ENCODE measurements at places on chromosomes 12 and 14.
A peak's percentile ranks its signal among the peaks of the same experiment; 100 is the strongest.

GRCh38 chr14:77812028-77812427, 12.1 kb downstream of the ADCK1 start:
- DNase-seq, result no peak

DNA sequence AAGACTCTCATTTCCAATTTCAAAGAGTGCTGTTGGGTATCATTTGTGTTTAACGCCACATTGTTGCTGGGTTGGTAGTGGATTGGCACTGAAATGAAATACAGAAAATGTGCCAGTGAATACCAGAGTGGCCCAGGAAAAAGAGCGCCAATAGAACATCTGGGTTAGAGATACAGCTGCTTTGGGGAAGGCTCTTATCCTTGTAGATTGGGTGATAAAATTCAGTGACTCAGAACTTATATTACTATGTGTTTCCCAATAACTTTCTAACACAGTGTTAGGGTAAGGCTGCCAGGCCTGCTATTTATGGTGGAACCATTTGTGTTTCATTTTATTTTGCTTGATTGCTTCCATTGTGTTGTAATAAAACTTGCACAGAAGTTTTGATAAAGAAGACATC, 168.2 kb upstream of the SSTR1 start:
- peak; percentile 25 for DNase-seq

GRCh38 chr14:22070119-22070982, 396.7 kb upstream of the OR4E1 start:
- DNase-seq, result no peak

DNA sequence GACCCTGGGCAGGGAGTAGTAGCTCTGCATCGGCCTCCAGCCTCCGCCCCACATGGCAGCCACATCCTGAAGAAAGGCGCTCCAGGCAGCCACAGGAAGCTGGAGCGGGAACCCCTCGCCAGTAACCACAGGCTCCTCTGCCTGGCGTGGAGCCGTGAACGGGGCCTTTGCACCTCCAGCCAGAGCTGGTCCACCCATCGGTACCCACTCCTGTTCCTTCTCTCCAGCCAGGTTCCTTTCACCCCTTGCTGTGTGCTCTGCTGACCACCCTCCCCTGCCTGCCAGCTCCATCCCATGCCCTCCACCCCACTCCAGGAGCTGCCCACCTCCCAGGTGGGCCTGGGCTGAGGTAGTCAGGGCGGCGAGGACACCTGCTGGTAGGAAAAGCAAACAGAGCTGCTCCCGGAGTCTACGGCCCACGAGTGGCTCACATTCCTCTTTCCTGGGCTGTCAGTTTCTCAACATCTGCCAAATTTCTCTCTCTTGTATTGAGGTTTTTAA, 2.7 kb downstream of the TGFB3 start:
- peak; percentile 28 for DNase-seq

GRCh38 chr12:18250313-18250916, 10.9 kb upstream of the PIK3C2G start:
- peak; percentile 55 for DNase-seq

DNA sequence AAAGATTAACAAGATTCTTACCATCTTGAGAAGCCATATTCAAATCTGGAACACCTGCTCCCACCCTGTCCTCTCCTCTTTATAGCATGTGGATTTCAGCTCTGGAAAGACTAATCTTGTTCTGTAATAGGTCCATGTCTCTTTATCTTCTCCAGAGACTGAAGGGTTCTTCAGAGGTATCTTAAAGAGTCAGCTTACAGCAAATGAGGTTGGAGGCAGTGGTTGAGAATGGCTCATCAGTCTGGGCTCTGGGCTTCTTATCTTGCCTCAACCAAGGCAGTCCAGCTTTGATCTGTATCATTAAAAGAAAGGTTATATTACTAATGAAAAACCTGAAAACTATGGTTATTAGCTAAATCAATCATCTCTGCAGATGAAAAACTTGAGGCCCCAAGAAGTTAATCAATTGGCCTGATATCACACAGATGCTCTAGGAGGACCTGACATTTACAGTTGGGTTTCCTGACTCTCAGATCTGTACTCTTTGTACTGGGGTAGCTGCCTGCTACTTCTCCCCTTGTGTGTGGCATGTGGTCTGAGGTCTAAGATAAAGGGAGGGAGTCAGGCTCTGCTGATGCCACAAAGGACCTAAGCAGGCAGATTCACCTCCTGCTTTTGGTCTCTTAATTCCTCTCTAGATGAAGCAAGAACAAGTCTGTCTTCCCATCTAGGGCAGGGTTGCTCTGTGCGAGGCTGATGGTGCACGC, 1.7 kb upstream of the AKAP6 start:
- DNase-seq, result no peak

DNA sequence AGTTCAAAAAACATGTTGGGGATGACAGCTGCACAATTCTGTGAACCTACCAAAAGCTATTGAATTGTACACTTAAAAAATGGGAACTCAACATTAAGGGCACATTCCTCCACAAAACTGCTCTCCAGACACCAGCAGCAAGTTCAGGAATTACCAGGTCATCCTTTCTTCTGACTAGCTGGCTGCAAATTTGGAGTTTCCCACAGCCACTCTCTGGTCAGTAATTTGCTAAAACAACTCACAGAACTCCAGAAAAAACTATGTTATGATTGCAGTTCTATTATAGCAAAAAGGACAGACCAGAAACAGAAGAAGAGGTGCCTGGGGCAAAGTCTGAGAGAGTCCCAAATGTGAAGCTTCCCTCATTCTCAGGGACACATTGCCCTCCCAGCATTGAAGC, 20.1 kb upstream of the PLEKHD1 start:
- DNase-seq, result no peak

- DNase-seq, result no peak
These were observed 184.3 kb upstream of the C14orf180 start for GRCh38 chr14:104395276-104395675.

GRCh38 chr12:123094349-123095077, 56.4 kb downstream of the PITPNM2 start:
- peak; percentile 37 for DNase-seq

DNA sequence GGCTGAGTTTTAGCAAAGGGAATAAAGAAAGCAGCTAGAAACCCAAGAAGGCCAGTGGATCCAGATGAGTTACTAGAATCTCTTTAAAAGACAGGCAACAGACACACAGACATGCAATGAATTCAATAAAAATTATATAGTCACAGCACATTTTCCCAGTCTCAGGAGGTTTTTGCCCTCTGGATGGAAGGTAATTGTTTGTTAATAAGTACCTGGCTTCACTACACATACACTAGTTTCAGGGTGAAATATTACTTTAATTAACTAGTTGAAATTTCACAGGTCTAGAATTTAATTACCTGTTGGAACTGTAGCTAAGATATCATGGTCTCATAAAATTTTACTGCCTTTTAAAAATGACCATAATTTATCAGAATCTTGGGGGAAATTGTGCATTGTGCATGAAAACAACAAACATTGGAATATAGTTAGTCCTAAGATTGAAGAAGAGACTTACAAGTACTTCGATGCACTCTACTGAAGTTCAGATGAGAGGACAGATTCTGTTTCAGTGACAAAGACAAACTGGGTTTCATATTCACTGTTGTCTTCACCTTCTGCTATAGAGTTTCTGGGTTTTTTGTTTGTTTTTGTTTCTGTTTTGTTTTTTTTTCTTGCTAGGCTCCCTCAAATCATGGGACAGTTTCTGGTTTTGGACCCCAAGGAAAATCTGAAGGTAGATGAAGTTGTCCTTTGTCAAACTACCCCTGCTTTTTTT, 277.0 kb upstream of the GARIN6 start:
- DNase-seq, result no peak

DNA sequence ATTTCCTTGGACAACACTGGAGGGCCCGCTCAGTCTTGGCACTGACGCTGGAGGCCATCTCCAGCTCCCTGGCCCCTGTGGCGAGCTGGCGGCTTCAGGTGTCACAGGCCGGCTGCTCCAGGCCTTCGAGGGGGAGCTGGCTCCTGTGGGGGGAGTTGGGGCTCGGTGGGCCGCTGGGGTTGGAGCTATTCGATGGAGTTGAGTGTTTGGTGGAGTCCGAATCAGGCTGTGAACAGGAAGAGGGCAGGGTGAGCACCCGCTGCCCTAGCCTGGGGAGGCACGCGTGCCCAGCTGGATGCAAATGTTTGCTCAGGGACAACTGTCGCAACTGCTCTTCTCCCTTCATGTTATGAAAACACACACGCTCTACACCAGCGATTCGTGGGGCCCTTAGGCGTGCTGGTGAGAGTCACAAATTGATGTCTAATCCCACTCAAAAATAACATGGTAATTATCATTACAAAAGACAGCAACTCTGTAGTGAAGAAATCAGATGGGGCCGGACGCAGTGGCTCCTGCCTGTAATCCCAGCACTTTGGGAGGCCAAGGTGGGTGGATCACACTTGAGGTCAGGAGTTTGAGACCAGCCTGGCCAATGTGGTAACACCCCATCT, 11.3 kb downstream of the AMN start:
- no peak for DNase-seq

DNA sequence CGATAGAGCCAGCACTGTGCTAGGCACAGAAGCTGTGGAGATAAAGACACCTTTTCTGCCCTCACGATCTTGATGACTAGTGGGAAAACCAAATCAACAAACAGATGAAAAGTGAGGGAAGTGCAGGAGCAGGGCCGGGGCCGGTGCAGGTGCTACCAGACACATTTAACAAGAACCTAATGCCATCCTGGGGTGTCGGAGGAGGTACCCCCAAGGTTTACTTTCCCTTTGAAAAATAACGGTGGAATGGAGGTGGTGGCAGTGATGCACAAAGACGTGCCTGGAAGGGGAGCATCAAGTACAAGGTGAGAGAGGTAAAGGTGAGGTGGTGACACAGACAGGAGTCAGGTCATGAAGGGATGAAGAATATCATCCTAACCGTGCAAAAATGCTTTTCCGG, 22.1 kb downstream of the SLC6A13 start:
- DNase-seq, result no peak

GRCh38 chr12:53952871-53953734, 1.6 kb upstream of the HOXC12 start:
- DNase-seq, result no peak

DNA sequence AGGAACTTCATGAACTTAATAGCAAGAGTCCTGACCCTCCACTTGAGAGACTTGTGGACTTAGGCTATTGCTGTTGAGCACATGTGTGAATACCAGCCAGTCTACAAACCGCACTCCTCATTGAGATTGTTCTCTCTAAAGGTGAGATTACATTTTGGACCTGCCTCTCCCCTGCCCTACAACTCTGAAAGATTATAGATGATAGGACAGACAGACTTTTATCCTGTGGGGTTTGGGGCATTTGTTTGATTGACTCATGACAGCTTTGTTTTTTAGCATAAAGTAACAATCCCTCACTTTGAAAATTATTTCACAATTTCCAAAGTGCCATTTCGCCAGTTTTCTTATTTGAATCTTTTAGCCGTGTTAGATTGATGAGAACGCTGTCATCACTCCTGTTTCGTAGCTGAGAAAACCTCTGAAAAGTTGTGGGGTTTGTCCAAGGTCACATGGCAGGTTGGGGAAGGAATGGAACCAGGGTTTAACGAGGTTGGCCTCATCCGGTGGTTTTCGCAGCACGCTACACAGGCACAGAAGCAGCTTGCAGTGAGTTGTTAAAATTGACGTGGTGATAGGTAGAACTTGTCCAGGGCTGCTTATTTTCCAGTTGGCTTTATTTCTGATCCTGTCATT, 836 bp downstream of the EVL start:
- DNase-seq, result no peak

DNA sequence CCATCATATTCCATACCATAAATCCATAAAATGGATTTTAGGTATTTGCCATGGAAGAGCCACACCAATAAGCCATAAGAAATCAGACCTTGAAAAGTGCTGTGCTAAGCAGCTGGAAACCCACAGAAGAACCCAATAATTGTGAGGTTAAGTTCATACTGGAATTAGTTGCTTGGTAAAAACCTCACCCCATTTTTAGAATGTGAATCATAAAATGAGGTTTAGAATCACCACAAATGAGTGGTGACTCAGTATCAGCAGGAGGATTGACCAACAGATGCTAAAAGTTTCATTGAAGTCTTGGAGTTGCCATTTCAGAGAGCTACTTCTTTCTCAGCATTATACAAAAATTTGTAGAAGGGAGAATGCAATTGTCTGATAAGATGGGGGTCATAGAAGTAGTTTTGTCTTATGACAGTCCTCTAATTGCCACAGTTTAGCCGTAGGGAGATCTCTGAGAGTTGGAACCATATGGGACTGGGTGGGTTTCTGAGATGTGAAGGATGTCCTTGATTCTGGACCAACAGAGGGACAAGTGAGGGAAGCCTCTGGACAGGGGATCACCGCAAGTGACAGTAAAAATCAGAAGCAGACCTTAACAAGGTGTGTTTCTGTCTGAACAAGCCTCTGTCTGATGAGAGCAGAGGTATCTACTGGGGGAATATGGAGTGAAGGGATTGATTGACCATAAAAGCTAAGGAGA, 1.4 kb upstream of the STON2 start:
- DNase-seq, result peak; percentile 91

DNA sequence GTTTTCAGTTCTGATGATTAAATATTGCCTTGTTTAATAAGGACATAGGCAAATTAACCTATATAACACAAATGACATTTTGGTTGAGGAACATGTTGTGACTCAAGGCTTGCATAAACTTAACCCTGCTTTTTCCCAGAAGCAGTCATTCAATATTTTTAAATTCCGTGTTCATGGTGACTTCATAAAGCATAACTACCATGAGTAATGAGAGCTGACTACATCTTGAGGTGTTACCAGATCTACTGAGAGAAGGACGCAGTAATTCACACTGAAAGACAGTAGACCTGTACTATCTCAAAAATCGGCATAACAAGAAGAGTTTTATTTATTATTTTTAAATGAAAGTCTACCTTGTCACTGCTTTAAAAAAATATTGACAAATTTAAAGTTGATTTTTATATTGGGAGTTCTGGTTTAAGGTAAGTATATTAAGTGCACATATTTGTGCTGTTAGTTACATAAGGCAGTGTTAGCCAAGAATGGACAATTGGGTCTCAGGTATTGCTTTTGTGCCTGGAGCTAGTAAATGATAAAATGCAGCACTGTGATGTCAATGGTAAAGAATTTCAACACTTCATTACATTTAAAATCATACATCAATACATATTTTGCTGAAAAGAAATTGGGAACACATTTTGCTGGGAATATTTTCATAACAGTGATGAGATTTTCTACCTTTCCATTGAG, 1198.5 kb downstream of the FSCB start:
- DNase-seq, result no peak

- peak; percentile 26 for DNase-seq
These were observed 185.0 kb upstream of the NRXN3 start for GRCh38 chr14:77985211-77985615.

DNA sequence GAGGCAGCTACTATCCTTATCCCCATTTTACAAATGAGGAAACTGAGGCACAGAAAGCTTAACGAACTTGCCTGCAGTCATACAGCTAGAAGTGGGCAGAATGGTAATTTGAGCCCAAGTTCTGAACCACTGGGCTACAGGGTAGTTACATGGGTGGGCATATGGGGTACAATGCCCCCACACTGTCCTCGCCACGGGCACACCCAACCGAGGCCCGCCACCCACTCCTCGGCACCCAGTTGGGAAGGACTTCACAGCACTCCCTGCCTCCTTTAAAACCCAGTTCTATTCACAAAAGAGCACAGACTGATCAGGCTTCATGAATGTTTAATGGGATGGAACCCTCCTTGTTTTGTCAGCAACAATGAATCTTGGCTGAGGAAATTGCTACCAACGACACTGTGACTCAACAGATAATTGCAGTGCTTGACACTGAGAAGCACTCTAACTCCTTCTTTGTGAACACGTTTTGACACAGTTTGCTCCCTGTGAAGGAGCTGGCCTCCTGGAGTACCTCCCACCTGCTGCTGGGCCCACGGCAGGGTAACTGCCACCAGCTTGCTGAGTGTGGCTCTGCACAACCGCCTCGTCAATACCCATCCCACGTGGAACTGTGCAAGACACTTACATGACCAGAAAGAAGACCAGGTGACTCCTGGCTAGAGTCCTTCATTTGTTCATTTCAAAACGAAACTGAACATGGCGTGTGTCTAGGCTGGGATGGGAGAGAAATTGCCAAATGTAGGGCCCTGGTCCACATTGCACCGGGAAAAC, 63.5 kb downstream of the CLMN start:
- DNase-seq, result no peak
